CD4-positive, alpha-beta T cell treated with Interferon alpha-2 for 1 hour (primary cell): ENCODE measurements at places on chromosomes 12 and 14.

DNA sequence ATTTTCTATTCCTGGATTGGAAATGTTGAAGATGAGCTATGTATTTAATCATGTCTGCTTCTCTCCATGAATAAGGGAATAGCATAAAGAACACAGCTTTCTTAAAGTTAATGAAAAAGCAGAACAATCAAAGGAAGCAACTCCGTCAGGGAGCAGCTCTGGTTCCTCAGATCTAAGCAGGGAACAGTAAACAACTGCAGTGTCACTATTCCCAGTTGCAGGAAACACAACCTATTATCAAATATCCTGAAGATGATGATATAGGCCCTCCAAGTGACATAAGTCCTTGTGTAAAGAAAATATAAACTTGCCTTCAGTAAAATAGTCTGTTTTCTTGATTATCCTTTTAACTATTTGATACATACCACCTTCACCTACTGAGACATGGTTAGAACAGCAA, 228.1 kb downstream of the KCNC2 start:
- no peak for DNase-seq

- DNase-seq, result no peak
Observed at GRCh38 chr12:61254225-61254624, 1006.0 kb upstream of the USP15 start.

- DNase-seq, result no peak
Observed at GRCh38 chr12:71873821-71874220, 34.3 kb downstream of the TBC1D15 start.

- no peak for DNase-seq
Observed at GRCh38 chr14:89900802-89901201, 53.7 kb downstream of the EFCAB11 start.

- no peak for DNase-seq
Observed at GRCh38 chr12:95995238-95996031, 709 bp downstream of the HAL start.

DNA sequence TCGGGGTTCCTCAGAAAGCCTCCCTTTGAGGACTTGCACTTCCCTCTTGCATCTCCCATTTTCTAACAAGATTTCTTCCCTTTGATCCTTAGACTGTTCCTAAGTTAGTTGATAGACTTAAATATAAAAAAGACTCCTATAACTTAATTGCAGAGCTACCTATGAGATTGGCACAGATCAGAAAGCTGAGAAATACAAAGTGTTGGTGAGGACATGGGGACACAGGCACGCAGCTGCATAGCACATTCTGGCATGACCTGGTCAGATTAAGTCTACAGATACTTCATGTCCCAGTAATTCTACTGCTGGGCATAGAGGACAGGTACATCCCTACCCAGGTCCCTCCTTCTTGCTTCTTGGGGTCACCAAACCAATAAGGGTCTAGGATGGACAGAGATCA, 141.7 kb upstream of the LHX5 start:
- DNase-seq, result no peak

GRCh38 chr14:61113561-61114225, 132.6 kb downstream of the SLC38A6 start:
- DNase-seq, result no peak

GRCh38 chr12:105256011-105256410, 20.0 kb upstream of the APPL2 start:
- no peak for DNase-seq

- DNase-seq, result no peak
Observed at GRCh38 chr12:104870797-104871196, 87.3 kb downstream of the SLC41A2 start.

GRCh38 chr12:56074396-56074795, 5.6 kb upstream of the ERBB3 start:
- DNase-seq, result no peak

DNA sequence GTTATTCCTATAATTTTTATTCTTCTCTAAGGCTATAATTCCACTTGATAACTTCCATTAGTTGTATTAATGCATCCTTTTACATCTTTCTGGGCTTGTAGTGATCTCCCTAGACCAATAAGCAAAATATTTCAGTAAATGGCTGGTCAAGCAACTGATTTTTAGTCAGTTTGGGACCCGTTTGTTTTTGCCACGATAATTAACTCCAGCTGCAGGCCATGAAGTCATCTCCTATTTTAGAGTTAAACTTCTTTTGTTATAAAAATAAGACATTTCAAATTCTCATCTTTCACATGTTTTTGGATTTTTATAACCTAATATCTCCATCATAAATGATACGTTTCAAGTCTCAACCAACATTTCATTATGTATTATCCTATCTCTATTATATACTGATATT, 49.4 kb downstream of the MAGOHB start:
- DNase-seq, result no peak

GRCh38 chr12:92123780-92124688, 21.6 kb downstream of the BTG1 start:
- DNase-seq, result no peak

DNA sequence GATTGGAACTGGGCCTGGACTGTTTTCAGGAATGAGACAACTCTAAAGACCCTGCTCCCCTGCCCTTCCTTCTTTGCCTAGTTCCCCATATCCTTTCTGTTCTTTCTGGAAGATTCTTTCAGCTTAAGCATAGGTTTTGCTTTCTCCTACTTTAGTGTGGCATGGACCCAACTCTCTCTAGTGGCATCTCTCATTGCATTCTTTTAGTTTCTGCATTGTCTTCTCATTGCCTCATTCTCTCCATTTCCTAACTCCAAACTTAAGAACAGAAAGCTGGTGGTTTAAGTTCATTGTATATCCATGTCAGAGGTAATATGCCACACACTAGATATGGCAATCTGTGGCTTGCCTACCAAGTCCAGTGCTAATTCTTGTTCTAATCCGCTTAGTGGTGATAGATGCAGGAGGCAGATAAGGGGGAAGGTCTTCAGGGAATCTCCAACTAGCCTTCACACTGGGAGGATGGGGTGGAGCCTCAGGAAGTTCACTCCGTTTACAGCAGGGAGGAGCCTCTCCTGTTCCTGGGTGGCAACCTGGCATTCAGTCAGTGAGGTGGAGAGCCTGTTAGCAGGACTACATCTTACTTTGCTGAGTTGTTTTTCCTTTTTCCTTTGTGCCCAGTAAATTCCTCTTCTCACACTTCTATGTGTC, 165.1 kb upstream of the LMNTD1 start:
- DNase-seq, result no peak

DNA sequence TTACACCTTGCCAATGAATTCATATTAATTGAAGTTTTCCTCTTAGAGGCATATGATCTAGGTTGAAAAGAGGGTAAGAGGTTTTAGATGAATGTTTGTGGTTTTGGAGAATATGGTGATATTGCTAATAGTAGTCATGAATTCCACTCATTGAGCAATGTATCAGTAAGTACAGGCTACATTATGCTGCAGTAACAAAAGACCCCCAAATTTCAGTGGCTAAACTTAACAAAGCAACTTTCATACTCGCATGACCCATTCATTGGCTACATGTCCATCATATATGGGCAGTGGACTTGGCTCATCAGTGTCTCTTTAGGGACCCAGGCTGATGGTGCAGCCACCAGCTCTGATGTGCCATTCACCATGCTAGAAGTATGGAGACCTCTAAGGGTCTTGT, 196.6 kb upstream of the MYL2 start:
- no peak for DNase-seq
